ENCODE measurements at places on chromosomes 12 and 14.

- peak; percentile 99 for DNase-seq
Observed at GRCh38 chr12:13196130-13196921, at the start of gene EMP1. Gene EMP1, plus strand, starts transcription at chr12:13196726. Its CDS starts 14,785 bp downstream, at chr12:13211511.

GRCh38 chr14:91390165-91390778 is 27.3 kb downstream of the CCDC88C start:
- no peak for DNase-seq

- DNase-seq: no peak
Observed at GRCh38 chr12:65825507-65826352, 1.4 kb downstream of the HMGA2 start.

GRCh38 chr14:54673193-54674045 is 106.5 kb downstream of the SAMD4A start:
- DNase-seq: no peak

DNA sequence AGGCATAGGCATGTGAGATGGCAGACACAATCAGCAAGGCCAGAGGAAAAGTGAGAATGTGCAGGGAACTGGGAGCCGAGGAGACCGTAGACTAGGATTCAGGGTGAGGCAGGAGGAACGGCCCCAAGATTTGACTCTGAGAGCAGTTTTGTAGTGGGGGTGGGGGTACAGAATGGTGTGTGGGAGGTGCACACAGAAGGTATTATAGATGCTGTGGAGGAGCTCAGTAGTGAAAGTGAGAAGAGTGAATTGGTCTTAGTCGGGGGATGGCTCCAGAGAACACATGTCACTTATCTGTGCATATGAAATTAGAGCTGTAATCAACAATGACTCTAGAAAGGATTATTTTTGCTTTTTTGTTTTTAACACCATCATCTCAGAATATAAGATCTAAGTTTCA is 11.9 kb downstream of the ZNF664 start:
- no peak for DNase-seq

- DNase-seq: peak; percentile 16
Observed at GRCh38 chr14:67285876-67286452, 44.7 kb downstream of the PALS1 start.

DNA sequence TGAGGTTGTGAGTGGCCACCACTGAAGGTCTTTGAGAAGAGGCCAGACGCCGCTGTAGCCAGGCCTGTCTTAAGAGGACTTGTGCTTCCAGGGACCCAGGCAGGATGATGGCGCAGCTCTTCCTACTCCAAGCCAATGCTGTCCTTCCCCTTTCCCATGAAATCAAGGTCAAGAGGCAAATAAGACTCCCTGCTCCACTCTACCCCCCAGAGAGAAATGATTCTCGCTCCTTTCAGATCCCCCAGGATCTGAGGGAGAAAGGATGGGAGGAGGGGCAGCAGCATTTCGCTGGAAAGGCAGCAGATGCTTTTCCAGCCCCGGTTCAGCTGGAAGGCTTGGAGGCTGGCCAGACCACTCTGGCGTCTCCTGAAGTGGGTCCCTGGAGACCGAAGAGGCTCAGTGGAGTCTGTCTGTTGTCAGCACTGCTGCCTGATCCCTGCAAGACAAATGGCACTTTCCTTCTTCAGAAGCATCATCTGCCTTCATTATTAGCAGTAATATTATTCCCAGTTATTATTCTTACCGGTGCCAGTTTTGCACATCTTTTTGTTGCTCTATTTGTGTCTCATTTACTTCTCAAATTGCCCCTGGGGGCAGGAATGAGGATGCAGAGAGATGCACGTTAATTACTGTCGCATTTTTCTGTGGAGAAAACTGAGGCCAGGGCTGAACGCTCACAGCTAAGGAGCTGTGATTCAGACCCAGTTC is 51.4 kb downstream of the C14orf132 start:
- DNase-seq: peak; percentile 26

GRCh38 chr12:96255077-96255476 is 60.9 kb downstream of the ELK3 start:
- DNase-seq: no peak

- DNase-seq: no peak
Observed at GRCh38 chr12:56487448-56488040, 417 bp downstream of the GLS2 start.

GRCh38 chr12:5988088-5988487 is 43.0 kb upstream of the ANO2 start:
- DNase-seq: no peak

DNA sequence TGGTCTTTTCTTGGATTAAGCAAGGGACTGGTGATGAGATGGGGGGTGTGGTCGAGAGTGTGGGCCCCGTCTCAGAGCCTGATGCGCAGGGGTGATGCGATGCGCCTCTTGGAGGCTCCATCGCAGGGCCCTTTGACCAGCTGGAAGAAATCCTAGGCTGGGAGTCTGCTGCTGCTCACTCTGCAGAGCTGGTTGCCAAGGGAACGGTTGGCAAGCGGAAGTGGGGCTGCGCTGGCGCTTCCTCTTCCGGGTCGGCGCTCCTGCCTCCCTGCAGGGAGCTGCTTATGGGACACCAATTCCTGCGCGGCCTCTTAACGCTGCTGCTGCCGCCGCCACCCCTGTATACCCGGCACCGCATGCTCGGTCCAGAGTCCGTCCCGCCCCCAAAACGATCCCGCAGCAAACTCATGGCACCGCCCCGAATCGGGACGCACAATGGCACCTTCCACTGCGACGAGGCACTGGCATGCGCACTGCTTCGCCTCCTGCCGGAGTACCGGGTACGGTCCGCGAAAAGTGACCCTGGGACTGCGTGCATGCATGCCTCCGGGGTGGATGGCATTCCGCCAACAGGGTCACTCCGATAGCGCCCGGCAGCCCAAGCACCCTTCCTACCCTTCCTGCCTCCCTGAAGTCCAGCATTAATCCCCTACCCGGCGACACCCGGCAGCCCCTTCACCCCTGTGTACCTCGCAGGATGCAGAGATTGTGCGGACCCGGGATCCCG is at the start of gene MYG1:
Gene MYG1 (plus strand): TSS at position 242 of the 727 bp plus-strand sequence. CDS start 43 bp downstream, at position 285.
- no peak for DNase-seq

DNA sequence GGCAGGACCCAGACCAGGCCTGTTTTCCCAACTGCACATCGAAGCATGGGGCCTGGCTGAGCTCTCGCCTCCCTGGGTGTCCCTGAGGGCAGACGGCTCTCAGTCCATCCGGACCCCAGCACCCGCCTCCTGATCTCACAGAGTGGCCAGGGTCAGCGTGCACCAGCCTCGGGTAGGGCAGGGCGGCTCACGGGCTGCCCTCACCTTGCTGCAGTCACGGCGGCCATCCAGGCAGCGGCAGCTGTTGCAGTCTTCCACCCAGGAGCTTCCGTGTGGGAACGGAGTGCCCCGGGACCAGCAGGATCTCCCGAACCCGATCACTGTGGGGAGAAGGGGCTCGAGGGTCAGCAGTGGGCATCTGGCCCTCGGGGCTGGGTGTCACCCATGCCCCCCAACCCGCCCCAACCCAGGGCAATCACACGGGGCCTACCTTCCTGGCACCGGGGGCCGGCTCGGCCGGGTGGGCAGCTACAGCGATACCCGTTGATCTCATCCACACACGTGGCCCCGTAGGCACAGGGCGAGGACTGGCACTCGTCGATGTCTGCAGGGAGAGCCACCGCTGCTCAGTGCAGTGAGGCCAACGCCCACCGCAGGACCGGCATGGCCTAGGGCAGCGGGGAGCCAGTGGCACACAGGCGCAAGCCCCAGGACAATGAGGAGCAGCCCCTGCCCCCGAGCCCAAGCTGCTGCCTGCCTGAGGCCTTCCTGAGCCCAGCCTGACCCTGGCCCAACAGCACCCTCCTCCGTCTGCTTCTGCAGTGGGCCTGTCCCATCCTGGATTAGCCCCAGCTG is 22.2 kb downstream of the JAG2 start:
- DNase-seq: no peak

GRCh38 chr12:3103806-3104205 is 26.6 kb downstream of the TSPAN9 start:
- DNase-seq: no peak

GRCh38 chr12:32158525-32158924 is 51.9 kb downstream of the BICD1 start:
- no peak for DNase-seq

DNA sequence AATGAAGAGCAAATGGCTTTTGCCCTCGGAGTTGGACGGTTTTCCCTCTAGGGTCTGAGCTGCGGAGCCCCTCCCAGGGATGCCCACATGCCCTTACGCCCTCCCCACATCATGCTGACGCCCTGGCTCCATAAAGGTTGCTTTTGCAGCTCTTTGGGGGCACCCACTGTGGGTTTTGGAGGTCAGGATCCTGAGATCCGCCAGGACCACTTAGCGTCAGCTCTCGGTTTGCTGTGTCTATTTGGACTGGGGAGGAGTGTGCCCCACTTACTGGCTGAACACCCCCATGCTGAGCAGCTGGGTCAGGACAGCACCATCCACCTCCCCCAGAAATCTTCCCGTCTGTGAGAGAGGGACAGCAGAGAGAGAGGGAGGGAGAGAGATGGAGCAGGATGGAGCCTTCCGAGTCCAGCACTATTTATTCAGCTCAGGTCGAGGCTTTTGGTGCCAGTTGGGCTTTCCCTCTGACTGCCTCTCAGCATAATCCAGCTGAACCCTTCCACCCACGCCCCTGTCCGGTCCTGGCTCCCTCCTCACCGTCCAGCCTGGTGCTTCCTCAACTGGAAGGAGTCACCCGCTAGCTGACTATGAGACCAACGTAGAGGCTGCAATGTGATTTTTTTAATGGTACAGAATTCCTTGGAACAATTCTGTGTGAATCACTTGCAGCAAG is 18.9 kb upstream of the LRTM2 start:
- no peak for DNase-seq

GRCh38 chr12:114913871-114914801 is 230.2 kb upstream of the TBX3 start:
- DNase-seq: no peak

DNA sequence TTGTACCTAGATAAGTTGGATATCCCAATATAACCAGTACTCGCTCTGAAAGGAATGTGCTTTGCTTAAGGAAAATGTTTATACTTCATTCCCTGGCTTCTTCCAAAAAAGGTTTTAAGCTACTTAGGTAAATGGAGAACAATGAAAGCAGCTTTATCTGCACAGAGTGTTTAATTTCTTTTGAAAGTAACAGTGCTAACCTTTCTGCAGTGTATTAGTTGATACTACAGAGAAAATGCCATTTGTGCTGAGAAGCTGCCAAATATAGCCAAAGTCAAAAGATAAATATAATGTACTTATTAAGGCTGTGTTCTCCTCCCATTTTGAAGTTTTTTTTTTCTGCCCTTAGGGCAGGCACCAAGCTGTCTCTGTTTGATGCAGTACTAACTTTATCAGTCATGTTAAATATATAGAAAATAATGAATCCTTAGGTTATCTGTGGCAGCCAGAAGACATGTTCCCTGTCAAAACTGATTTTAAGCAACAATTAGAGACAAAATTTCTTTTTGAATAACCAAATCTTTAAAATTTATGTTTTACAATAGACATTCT is 145.4 kb upstream of the KITLG start:
- no peak for DNase-seq

- no peak for DNase-seq
Observed at GRCh38 chr12:32618115-32618514, 61.0 kb upstream of the DNM1L start.

GRCh38 chr12:61018571-61018970 is 1241.6 kb upstream of the USP15 start:
- DNase-seq: no peak

DNA sequence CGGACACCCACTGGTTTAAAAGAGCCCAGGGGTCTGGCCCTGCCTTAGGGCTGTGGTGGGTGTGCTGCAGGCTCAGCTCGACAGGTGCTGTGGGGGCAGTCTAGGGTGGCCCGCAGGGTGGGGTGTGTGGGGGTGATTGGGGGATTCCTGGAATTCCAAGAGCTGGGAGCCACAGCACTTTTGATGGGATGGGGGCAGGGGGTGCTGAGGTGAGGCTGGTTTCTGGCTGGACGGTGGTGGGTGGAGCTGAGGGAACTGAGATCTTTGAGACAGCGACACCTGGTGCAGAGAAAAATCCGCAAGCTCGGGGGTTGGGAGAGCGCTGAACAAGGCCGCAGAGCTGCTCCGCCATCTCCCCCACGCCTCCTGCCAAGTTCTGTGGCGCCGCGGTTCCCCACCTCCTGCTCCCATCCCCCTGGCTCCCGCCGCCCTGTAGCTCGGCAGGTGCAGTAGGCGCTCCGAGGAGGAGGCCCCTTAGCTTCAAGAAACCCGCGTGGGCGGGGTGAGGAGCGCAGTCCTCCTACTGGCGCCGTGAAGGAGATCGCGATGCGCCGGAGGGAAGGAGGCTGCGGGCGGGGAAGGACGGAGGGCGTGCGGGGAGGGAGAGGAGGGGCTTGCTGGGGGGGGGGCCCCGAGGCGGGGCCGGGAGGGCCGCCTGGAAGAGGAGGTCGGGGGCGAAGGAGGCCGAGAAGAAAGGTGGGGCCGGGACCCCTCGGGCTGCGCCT is 1.3 kb upstream of the TEDC1 start:
- peak; percentile 24 for DNase-seq
